ENCODE measurements at places on chromosomes 12 and 14.

DNA sequence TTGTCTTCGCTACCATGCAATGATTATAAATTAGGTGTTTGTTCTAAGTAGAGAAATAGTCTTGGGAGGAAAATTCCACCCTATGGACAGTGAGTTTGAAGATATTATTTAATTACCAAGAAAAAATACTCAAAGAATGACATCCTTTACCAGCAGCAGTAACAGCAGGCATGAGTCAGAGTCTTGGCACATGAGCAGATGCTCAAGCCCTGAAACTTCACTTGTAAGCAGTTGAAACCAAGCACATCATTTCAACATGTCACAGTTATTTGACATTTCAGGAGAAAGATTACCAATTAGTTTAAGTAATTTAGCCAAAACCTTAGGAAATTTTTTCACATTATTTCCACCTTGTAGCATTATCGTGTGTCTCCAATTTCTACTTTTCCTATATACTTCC is 99.2 kb downstream of the C12orf50 start:
- no peak for DNase-seq

GRCh38 chr14:104087981-104088850 is 2.7 kb downstream of the ASPG start:
- no peak for DNase-seq

DNA sequence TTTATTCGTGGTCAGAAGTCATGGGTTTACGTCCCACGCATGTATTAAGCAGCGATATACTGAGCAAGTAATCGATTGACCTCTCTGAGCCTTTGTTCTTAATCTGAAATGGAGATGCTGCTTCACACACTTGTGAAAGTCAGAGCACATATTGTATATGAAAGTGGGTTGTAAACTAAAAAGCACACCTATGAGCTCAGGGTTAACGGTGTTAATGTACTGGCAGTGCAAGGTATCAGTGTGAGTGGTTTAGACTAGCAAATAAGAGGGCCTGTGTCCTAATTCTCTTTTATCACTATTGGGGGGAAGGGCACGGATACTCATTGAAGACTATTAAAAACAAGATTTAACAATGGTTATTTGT is 676 bp downstream of the MRPL42 start:
- DNase-seq = no peak

- no peak for DNase-seq
Measured at GRCh38 chr12:38327356-38327755, 10.8 kb downstream of the ALG10B start.

DNA sequence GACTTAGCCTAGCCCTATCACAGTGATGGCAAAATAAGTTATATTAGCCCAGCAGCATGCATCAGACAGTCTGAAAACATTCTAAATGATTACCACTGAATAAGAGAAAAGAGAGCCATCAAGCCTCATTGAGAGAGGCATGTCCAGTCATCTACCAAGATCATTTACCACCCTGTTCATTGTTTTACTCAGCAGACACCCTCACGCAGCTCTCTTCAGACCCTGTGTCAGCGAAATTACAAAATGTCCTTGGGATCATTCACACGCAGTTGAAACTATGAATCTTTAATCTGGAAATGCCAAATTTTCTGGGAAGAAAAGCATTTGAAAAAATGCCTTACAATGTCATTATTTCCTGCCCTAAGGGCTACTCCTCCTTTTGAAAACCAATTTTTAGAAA is 89.5 kb downstream of the PTPRO start:
- no peak for DNase-seq

- DNase-seq = no peak
Measured at GRCh38 chr14:91065266-91065665, 4.8 kb upstream of the RPS6KA5 start.

DNA sequence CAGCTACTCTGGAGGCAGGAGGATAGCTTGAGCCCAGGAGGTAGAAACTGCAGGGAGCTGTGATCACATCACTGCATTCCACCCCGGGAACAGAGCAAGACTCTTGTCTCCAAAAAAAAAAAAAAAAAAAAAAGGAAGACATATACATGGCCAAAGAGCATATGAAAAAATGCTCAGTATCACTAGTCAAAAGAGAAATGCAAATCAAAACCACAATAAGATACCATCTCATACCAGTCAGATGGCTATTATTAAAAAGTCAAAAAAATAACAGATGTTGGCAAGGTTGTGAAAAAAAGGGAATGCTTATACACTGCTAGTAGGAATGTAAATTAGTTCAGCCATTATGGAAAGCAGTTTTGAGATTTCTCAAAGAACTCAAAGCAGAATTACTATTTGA is 174.8 kb upstream of the ATF7IP start:
- DNase-seq = no peak

DNA sequence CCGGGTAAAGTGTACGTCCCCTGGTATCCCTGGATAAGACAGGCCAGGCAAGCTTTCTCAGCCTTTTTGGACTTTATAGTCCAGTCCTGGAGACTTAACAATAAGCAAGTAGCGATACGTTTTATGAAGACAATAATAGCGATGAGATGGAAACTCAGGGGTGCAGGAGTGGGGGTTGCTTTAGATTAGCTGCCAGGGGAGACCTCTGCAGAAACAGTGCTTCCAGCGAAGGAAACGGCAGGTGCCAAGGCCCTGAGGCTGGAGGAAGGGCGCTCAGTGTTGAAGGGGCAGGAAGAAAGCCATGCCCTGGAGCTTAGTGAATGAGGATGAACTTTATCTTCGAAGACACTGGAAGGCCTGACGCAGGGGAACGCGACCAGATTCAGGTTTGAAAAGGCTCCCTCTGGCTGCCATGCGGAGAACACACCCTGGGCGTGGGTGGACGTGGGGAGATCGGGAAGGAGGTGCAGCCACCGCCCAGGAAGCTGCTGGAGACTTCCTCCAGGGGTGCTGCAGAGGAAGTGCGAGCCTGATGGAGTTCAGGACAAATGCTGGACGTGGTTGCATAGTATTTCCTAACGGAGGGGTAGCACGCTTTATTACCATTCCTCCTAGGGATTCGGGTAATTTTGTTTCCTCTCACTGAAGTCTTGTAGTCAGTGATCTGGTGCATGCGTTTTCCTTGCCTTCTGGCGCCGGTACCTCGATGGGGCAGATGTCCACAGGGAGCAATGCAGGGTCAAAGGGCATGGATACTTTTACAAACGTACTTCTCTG is 26.1 kb upstream of the UBC start:
- no peak for DNase-seq

DNA sequence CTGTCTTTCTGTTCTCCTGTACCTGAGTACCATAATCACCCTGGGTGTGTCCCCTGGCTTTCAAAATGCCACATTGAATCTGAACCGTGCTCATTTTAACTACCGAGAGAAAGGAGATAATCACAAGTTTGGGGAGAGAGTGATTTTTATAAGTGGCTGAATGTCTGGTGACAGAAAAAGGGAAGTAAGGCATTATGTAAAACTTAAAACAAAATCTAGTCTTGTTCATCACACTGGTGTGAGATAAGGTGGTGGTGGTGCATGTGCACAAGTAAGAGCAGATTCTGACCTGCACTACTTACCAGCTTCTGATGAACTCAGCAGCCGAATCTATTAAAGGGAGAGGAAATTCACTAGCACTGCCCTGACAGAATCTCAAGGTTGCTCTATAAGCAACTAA is 56.3 kb downstream of the SPPL3 start:
- DNase-seq = no peak

GRCh38 chr12:70757830-70758493 is 120.7 kb upstream of the PTPRB start:
- DNase-seq = no peak

DNA sequence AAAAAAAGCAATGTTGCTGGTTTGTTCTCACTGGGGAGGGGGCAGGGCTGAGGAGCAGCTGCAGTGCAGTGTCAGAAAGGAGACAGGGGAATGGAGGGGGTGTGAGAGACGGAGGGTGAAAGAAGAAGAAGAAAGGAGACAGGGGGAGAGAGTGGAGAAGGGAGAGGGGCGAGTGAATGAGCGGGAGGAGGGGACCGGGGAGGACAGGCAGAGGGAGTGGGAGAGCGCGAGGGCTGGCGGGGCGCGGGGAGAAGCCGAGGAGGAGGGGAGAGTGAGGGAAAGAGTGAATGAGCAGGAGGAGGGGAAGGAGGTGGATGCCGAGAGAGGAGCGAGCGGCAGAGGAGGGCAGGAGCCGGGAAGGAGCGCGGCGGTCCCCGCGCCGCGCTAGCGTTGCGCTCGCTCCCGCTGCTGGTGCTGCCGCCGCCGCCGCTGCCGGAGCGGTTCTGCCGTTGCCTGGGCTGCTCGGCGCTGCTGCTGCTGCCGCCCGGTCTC is at the start of gene NOVA1:
Gene NOVA1 (minus strand): TSS at position 445 of the 492 bp plus-strand sequence. CDS start 597 bp downstream, outside the sequence.
- DNase-seq = no peak
